Cerebellar nuclear complex (tissue), 1 donor: ENCODE measurements at places on chromosomes 13 and 19.

GRCh38 chr13:114230117-114230516 is 4.6 kb upstream of the CDC16 start:
- DNase-seq = no peak

DNA sequence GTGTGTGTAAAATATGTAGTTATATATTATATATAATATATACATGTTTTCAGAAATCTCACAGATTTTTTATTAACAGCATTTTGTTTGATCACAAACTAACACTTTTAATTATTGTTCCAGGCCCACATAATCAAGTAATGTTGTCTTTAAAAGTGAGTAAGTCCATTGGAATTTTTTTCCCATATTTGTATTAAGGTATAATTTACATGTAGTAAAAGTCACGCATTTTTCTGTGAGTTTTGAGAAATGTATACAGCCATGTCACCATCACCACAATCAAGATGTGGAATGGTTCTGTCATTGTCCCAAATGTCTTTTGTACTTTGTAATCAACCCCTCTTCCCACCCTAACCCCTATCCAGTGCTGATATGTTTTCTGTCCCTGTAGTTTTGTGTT is 120.0 kb upstream of the RFC3 start:
- no peak for DNase-seq

DNA sequence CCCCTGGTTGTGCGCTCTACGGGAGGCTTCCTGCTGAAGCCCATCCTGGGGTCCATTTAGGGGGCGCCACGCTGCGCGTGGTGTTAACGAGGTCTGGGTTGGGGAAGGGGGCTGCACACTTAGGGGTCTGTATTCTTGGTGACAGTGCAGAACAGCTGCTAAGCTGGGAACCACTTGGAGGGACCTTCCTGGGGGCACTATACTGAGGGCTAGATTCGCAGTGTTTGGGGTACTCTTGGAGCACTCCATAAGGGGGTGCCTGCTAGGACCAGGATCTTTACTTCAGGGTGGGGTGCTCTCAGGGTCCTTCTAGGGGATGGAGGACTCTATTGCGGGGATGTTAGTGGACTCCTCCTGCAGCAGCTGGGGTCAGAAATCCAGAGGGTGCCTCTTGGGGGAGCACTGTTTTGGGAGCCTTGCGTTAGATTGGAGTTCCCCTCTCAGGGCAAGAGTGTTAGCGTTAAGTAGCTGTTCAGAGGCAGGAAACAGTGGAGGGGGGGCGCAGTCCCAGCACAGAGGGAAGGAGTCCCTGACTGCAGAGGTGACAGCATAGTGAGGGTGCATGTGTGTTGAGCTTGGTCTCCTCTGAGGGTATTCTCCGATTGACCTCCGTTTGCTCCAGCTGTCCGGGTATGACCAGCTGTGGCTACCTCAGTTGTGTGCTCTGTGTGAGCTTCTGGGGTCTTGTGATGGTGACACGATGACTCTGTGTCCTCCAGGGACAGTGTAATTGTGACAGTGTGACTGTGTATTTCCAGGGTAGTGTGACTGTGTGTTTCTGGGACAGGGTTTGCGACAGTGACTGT is 1.1 kb downstream of the PDE4A start:
- no peak for DNase-seq

GRCh38 chr19:48319647-48320541 is 5.5 kb upstream of the EMP3 start:
- no peak for DNase-seq

- DNase-seq = no peak
Measured at GRCh38 chr13:36432106-36432544, at the start of gene CCNA1. TSS of gene CCNA1 (plus strand) at chr13:36432495. CDS start at chr13:36433057, 562 bp downstream.

GRCh38 chr13:51524312-51524711 is 60.0 kb upstream of the WDFY2 start:
- DNase-seq = no peak

DNA sequence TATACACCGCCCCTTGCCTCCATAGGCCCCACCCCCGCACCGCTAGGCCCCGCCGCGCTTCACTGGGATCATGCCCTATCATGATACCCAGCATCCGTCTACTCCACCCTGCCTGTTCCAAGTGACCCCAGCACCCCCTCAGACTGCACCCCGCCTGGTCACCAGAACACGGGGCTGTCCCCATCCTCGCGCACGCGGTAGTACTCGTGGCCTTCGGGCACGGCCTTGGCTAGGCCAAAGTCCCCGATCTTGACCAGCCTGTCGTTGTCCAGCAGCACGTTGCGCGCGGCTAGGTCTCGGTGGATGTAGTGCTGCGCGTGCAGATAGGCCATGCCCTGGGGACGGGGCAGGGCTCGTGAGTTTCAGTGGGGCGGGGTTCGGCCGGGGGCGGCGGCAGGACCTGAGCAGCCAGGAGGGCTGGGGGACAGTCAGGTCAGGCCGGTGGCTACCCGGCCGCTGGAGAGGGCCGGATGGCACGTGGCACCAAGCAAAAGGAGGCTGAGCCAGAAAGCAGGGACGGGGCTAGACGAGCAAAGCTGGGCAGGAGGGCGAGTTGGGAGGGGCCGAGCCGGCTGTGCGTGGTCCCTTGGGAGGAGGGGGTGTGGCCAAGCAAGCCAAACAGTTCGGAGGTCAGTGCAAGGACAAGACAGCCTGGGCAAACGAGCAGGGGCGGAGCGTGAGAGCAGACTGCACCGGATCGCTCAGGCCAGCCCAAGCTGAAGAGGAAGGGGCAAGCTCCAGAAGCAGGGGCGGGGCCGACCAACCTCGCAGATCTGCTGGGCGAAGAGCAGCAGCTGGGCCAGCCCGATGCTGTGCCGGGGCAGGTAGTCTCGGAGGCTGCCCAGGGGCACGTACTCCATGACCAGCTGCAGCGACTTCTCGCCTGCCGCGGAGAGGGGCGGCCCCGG is 13.6 kb upstream of the ICAM3 start:
- DNase-seq = no peak

DNA sequence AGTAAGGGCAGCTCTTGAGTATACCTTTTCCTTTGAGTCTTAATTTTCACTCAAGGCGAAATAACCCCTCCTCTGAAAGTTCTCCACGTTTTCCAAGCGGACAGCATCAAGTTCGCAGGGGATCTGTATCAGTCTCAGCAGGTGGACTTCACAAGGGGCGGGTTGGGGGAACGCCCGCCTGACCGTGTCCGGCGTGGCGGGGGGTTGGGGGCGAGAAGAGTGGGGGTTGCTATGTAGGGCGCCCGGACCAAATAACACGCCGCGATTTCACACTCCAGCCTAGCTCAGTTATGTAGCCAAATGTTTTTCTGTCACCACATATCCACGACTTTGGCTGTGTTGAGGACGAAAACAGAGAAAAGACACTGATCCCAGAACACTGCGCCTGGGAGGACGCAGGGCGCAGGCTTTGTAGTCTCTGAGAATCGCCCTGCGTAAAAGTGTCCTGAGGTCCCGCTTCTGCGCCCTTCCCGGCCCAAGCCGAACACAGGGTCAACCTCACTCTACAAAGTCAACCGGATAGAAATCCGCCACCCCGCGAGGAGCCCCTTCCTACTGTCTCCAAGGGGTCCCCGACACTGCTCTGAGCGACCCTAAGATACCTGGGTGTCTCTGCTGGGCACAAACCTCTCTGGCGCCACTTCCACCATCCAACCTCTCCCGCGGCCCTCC is 524 bp downstream of the RUBCNL start:
- DNase-seq = no peak

DNA sequence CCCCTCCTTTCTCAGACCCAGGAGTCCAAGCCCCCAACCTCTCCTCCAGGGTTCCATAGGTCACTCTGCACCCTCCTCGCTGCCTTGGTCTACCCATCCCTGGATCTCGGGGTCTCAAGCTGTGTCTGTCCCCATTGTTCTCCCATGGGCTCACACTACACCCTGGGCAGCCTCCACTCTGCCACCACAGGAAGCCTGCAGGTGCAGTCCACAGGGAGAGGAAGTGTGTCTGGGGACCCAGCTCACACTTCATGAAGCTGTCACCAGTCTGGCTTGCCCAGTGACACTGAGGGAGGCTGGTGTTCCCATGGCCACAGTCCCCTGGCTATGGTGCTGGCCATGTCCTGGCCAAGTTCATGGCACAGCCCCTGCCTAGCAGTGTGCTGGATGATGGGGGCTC is 5.3 kb downstream of the NECTIN2 start:
- no peak for DNase-seq

- no peak for DNase-seq
Measured at GRCh38 chr19:41220811-41221210, 1.8 kb downstream of the AXL start.

- DNase-seq = no peak
Measured at GRCh38 chr19:48836089-48837017, at the start of gene HSD17B14. TSS of gene HSD17B14 (minus strand) at chr19:48836491. CDS start at chr19:48836411, 80 bp downstream.

DNA sequence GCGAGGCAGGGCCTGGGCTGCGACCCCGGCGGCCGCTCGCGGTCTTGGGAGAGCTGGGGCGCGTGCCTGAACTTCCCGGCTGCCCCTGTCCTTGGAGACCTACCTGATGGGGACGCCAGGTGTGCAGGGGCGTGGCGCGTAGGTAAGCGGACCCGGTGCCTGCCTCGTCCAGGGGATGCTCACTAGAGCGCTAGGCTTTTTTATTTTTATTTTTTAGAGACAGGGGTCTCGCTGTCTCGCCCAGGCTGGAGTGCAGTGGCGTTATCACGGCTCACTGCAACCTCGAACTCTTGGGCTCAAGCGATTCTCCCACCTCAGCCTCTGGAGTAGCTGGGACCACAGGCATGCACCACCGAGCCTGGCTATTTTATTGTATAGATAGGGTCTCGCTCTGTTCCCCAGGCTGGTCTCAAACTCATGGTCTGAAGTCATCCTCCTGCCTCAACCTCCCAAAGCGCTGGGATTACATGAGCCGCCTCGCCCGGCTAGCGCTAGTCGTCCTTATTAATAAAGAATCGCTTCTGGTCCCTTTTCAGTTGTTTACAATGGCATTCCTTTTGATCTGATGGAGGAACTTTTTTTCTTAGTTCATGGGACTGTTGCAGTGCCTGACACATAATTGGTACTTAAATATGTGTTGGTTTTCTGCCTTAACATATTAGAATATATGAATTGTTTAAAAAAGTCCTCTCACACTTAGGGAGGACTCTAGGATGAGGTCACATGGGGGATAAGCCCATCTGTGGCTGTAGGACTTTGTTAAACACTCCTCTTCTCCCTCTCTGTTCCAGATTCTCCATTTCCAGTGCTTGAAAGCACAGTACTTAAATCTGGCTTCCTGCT is 812 bp downstream of the DPY19L3 start:
- DNase-seq = no peak

- DNase-seq = no peak
Measured at GRCh38 chr13:112200200-112200599, 133.3 kb downstream of the SOX1 start.

DNA sequence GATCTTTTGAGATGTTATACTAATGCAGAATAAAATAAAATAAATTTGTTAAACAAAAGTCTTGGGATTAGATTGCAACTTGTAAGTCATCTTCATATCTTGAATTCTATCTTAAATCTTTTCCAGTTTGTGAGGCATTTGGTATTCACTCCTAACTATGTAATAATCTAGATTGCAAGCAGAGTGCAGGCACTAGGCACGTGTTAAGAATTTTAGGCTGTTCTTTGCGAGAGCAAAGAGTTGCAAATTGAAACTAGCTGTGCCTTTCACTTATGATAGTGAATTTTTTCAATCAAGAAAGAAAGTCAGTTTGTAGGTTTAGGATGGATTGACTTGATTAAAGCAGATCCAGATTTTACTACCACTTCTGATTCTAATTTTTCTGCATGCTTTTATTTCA is 264.1 kb upstream of the SPRY2 start:
- DNase-seq = no peak

DNA sequence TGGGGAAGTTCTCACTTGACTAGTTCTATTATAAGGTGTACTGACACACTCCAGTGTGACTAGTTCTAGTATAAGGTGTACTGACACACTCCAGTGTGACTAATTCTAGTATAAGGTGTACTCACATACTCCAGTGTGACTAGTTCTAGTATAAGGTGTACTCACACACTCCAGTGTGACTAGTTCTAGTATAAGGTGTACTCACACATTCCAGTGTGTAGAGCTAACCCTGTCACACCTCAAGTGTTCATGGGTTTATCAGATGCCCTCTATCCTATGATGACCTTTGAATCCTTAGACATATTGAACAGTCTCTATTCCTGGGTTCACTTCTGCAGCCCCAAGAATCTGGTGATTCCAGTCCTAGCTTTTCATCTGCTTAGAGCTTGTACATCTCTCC is 54.6 kb upstream of the MYO16 start:
- DNase-seq = no peak

GRCh38 chr19:30388819-30389218 is 16.6 kb downstream of the ZNF536 start:
- no peak for DNase-seq
